ENCODE measurements at places on chromosomes 16 and 17.

DNA sequence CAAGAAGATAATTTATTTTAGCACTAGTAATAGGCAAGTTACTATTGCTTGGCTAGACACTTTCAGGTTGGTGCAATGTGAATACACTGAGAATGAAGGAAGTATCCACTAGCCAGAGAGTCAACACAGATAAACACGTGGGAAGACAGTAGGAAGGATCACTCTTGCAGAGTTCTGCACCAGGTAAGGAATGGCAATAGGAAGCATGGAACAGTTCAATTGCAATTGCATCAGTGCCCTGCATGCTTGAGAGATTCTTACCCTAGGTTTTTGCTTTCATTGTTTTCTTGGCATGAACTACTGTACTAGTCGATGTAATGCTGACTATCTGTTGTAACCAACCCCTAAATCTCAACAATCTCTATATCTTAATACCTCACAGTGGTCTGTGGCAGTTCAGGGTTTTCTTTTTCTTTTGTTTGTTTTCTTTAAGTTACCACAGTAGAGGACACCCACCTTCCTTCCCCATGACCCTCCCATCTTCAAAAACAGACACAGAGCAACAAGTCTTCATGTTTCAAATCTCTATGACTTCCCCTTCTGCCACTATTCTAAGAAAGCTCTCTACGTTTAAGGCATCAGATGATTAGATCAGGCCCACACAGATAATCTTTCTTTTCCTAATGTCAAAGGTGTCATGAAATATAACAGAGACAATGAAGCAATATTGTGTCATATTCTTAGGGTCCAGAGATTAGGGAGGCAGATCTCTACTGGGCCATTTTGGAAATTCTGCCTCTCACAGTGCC, 18.1 kb upstream of the ABCA8 start:
- DNase-seq, result no peak

GRCh38 chr17:68878226-68878885, 76.8 kb downstream of the ABCA8 start:
- no peak for DNase-seq

DNA sequence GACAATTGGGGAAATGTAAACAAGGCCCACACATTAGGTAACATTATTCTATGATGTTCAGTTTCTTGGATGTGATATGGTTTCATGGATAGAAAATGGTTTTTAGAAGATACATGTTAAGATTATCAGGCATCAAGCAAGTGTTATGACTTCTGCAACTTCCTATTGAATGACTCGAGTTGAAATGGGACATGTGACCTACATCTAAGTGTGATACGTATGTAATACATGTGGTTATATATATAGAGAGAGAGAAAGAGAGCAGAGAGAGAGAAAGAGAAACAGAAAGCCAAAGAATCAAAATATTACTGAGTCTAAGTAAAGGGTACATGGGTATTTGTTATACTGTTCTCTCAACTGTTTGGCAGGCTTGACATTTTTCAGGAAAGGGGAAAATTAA, 1.7 kb downstream of the TMEM170A start:
- no peak for DNase-seq

GRCh38 chr17:11690681-11691080, 92.4 kb downstream of the DNAH9 start:
- DNase-seq, result no peak

DNA sequence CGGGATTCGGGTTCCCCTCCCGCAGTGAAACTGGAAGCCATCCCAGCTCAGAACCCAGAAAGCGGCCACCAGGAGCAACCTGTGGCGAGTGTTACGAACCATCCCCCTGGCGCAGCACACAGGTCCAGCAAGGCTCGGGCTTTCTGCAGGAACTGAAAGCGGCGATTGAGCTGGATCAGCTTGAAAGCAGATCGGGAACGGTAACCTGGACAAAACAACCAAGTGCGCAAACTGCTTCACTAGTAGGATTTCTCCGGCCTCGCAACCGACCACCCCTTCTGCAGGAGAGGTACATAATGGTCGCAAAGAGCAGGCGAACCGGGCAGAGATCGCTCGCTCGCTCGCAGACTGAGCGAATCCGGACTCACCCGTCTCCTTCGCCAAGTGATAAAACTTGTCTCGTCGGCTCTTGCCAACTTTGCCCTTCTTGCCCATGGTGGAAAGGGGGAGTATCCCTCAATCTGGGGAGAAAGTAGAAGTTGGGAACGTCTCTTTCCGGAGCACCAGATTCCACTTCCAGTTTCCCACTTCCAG, 696 bp upstream of the PSMC5 start:
- no peak for DNase-seq

DNA sequence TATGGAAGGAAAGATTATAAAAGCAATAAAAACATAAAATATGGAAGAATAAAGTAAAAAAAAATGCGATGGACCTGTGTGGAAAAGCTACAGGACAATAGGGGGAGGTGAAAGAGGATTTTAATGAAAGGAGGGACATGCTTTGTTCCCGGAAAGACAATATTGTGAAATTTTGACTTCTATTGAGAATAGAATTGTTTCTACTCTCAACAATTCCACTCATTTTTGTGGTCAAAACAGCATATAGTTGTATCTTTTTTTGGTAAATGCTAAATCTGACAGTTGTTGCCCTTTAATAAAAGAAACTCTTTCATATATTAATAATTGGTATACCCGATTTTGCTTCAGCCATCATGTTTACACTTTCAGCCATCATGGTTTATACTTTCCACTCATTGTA, 22.9 kb upstream of the APPBP2 start:
- no peak for DNase-seq

GRCh38 chr17:41966463-41967140, at the start of gene CNP:
Gene CNP, plus strand, starts transcription at chr17:41966795. Its CDS starts 90 bp downstream, at chr17:41966885.
- DNase-seq, result peak; percentile 81

DNA sequence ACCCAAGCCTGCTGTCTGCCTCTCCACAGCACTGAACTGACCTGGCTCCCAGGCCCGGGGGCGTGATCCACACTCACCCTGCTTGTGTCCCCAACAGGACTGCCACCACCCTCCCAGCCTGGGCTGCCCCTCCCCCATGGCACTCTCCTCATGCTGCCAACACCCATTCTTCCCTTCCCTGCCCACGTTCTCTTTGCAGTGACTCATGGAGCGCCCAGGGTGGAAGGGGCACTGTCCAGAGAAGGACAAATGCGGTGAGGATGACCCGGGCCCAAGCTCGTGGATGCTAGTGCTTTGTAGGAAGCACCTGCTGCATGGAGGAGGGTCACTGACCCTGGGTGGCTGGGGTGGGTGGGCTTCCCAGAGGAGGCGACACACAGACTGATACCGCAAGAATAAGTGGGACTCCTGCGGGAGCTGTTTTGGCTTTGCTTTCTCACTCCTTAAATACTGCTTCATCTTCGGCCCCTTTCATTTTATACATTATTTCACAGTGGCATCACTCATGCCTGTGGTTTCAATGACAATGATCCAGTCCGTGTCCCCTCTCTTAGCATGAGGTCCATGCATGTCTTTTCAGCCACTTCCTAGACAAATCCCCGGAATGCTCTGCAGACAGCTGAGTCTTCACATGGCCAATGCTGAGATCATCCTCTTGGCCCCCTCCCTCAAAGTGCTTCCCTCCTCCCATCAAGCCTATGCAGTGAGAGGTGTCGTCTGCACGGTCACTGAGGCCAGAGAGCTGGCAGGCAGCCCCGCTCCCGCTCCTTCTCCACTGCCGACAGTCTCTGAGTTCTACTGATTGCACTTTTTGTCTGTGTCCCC, 17.6 kb downstream of the CDK5R1 start:
- DNase-seq, result no peak

DNA sequence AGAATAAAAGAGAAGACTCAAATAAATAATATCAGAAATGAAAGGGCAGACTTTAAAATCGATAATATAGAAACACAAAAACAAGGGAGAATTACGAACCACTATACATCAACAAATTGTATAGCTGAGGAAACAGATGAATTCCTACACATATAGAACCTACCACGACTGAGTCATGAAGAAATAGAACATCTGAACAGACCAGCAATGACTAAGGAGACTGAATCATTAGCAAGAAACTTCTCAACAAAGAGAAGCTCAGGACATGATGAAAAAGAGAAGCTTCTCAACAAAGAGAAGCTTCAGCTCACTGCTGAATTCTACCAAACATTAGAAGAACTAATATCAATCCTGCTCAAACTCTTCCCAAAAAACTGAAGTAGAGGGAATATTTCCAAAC, 255.9 kb downstream of the CEP112 start:
- DNase-seq, result no peak

GRCh38 chr16:46748775-46749705, 896 bp upstream of the MYLK3 start:
- DNase-seq, result no peak

GRCh38 chr17:15233022-15233805, 31.9 kb downstream of the PMP22 start:
- no peak for DNase-seq

DNA sequence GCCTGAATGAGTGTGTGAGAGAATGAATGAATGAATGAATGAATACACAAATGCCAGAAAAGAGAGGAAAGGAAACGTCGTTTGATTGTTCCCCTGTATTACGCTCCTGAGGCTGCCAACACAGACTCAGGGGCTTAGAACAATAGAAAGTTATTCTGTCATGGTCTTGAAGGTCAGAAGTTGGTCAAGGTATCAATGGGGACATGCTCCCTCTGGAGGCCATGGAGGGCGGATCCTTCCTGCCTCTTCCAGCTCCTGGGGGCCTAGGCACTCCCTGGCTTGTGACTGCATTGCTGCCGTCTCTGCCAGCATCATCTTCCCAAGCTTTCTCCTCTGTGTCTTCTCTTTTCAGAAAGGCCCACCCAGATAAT, 1.5 kb upstream of the SLC38A8 start:
- no peak for DNase-seq

- no peak for DNase-seq
Measured at GRCh38 chr17:56831369-56832095, 2.2 kb downstream of the C17orf67 start.

GRCh38 chr16:83116274-83116892, 489.6 kb downstream of the CDH13 start:
- DNase-seq, result no peak

DNA sequence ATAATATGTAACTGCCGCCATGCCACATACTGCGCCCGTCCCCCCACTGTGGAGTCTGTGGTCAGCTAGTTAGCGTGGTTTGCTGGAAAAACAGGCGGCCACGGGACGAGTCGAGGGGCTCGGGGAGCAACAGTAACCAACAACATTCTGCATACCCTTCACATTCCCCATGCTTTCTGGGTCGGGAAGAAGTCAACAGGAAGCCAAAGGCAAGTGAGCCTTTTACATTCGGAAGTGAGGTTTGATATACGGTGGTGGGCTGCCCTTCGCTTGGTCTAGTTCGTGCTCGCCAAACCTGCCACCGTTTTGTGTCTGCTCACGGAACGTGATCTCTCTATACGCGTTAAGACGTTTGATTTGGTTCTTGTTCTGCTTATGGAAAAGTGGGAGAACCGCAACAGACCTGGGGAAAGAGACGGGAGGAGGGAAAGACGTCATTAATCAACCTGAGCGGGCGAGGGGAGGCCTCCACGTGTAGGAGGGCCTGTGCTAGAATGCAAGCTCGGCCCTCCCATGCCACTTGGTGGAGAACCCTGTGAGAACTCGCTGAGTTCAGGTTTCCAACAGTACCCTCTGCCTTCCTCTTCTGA, 28.9 kb upstream of the CFAP20 start:
- no peak for DNase-seq

DNA sequence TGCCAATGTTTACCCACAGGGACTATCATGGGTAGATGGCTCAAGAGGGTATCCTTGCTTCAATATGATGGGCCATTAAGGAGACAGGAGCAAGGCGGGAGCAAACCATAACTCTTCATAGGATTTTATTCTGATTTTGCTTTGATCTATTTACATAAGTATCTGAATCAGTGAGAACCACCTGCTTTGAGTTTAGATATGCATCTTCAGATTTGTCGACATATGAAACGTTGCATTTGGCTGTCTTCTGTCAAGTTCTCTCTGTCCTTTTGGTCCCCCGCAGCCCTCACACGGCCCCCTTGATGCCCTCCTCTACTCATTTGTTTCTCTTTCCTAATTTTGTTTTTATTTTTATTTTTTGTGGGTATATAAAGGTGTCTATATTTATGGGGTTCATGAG, 16.2 kb downstream of the WWOX start:
- DNase-seq, result no peak

DNA sequence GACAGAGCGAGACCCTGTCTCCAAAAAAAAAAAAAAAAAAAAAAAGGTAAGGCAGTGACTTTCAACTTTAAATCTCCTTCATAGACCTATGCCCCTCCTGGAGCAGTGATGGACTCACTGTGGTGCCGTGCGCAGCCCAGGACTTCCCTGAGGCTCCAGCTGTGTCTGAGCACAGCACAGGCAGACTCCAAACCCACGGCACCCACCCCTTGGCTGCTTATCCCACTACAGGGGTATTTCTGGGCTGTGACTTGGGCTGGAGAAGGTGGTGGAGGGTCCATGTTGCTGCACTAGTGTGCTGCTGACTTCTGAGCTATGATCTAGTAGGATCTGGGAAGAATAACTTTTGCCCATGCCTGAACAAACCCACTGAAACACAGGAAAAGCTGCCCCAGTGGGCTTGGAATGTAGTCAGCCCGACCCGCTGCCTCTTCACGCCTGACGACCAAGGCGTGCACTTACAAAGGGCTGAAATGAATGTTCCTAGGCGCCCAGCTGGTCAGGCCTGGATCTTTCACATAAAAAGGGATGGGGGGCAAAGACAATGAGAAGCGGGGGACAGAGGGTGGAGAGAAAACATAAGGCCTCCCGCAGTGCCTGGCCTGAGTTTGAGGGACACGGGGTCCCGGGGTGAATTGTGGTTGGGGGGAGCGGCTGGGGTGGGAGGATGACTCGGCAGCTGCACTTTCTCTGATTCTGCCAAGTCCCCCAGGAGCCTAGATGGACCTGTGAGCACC, 83.0 kb downstream of the IRF8 start:
- no peak for DNase-seq

- no peak for DNase-seq
Measured at GRCh38 chr17:44074231-44074910, 3.8 kb downstream of the G6PC3 start.

- DNase-seq, result no peak
Measured at GRCh38 chr16:55532227-55532626, 23.4 kb downstream of the LPCAT2 start.

- DNase-seq, result no peak
Measured at GRCh38 chr16:3170440-3171180, 17.4 kb upstream of the OR1F1 start.

GRCh38 chr16:46911038-46911437, 26.9 kb downstream of the GPT2 start:
- no peak for DNase-seq

DNA sequence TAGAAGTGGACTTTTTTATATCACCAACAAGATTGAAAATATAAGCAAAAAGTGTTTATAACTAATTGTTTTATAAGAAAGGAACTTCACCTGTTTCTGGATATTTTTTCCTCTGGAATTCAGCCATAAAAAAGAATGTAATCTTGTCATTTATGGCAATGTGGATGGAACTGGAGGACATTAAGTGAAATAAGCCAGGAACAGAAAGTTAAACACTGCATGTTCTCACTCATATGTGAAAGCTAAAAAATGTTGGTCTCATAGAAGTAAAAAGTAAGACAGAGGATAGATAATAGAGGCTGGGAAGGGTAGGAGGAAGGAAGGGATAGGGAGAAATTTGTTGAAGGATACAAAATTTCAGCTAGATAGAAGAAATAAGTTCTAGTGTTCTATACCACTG, 67.6 kb downstream of the NFAT5 start:
- no peak for DNase-seq

GRCh38 chr16:87085441-87085840, 231.8 kb downstream of the C16orf95 start:
- no peak for DNase-seq

- no peak for DNase-seq
Measured at GRCh38 chr16:84390131-84390785, 21.9 kb downstream of the ATP2C2 start.

- no peak for DNase-seq
Measured at GRCh38 chr16:11306997-11307638, 26.0 kb upstream of the PRM1 start.

Measured in SW 1271 (cell line).